ENCODE measurements at places on chromosomes 11 and 22. TPM values are rescaled to one million over a fixed set of nuclear protein-coding genes. Genes with fewer than 3 reads are reported as not detected.

PGR gene
- not detected for total RNA-seq

NKAPD1 gene
- total RNA-seq: 22.9 TPM

SLC17A6 gene
- not detected for total RNA-seq

KIF18A gene
- total RNA-seq: 31.8 TPM

ARHGAP20 gene
- not detected for total RNA-seq

TBX1 gene
- total RNA-seq: 1.2 TPM

KRTAP5-10 gene
- not detected for total RNA-seq

SPDYC gene
- total RNA-seq: not detected

SERHL2 gene
- total RNA-seq: 2.3 TPM

C11orf87 gene
- total RNA-seq: not detected

SMC1B gene
- 2.1 TPM for total RNA-seq

GVQW3 gene
- 3.5 TPM for total RNA-seq

CD3D gene
- total RNA-seq: 588 TPM

ANGPTL5 gene
- not detected for total RNA-seq

RPS19BP1 gene
- total RNA-seq: 80.1 TPM

MMP13 gene
- not detected for total RNA-seq

SMIM35 gene
- 2.2 TPM for total RNA-seq

MRGPRX3 gene
- not detected for total RNA-seq

ELFN2 gene
- 0.05 TPM for total RNA-seq

TUBA8 gene
- total RNA-seq: 1.5 TPM

SAA1 gene
- total RNA-seq: not detected

FOSL1 gene
- 3.8 TPM for total RNA-seq

MYOD1 gene
- not detected for total RNA-seq

VSIG10L2 gene
- total RNA-seq: not detected

IL17REL gene
- total RNA-seq: not detected

LRP4 gene
- not detected for total RNA-seq

VWCE gene
- total RNA-seq: 3.3 TPM

CRYBB2 gene
- total RNA-seq: not detected

KCNJ4 gene
- total RNA-seq: not detected

GGTLC3 gene
- total RNA-seq: not detected

CNTF gene
- total RNA-seq: 4.2 TPM

CHRM1 gene
- total RNA-seq: not detected

PYGM gene
- total RNA-seq: 4.7 TPM

GRK3 gene
- 35.0 TPM for total RNA-seq

APOA4 gene
- not detected for total RNA-seq

OMP gene
- total RNA-seq: not detected

SCGB1C1 gene
- total RNA-seq: not detected

INS gene
- total RNA-seq: not detected

SLC22A9 gene
- not detected for total RNA-seq

CCT8L2 gene
- total RNA-seq: not detected

PATE2 gene
- total RNA-seq: not detected

TPBGL gene
- not detected for total RNA-seq

NXPE1 gene
- not detected for total RNA-seq

GSTT2B gene
- total RNA-seq: not detected

PHLDA2 gene
- 1.3 TPM for total RNA-seq

DEUP1 gene
- not detected for total RNA-seq

CCDC116 gene
- total RNA-seq: 1.6 TPM

OR8B4 gene
- not detected for total RNA-seq

CEND1 gene
- 1.9 TPM for total RNA-seq

KRTAP5-8 gene
- not detected for total RNA-seq

Measured in activated CD8-positive, alpha-beta T cell treated with anti-CD3 and anti-CD28 coated beads, Interleukin-2, amount 10 ng/mL, durations not matched to agents 7 days and 5 days (primary cell).